Stimulated activated CD8-positive, alpha-beta memory T cell treated with anti-CD3 and anti-CD28 coated beads, Interleukin-12 subunit alpha, Interleukin-12 subunit beta, amount 100 ng/mL, for 4 hours (primary cell): ENCODE measurements at places on chromosomes 2 and 18.

- DNase-seq, result no peak
These were observed 122.9 kb upstream of the UNC80 start for GRCh38 chr2:209648714-209649113.

DNA sequence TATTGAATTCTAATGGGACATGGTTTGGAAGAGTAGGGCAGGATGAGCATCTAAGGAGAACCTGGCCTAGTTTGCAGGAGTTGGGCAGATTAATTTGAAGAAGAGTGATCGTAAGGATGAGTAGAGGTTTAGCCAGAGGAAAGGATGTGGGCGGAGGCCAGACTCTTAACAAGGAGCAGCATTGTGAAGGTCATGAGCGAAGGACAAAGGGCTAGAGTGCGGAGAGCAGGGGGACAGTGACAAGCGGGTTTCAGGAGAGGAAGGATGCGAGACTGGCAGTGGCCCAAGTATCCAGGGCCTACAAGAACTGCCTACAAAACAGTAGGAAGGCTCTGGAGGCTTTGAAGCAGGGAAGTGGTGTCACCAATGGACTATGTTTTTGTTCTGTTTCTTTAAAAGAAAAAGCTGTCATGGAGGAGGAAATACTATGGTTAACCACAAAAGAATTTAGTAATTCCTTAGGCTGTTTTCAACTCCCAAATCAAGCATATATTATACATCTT lies 20.1 kb downstream of the SLC66A3 start:
- DNase-seq, result no peak

DNA sequence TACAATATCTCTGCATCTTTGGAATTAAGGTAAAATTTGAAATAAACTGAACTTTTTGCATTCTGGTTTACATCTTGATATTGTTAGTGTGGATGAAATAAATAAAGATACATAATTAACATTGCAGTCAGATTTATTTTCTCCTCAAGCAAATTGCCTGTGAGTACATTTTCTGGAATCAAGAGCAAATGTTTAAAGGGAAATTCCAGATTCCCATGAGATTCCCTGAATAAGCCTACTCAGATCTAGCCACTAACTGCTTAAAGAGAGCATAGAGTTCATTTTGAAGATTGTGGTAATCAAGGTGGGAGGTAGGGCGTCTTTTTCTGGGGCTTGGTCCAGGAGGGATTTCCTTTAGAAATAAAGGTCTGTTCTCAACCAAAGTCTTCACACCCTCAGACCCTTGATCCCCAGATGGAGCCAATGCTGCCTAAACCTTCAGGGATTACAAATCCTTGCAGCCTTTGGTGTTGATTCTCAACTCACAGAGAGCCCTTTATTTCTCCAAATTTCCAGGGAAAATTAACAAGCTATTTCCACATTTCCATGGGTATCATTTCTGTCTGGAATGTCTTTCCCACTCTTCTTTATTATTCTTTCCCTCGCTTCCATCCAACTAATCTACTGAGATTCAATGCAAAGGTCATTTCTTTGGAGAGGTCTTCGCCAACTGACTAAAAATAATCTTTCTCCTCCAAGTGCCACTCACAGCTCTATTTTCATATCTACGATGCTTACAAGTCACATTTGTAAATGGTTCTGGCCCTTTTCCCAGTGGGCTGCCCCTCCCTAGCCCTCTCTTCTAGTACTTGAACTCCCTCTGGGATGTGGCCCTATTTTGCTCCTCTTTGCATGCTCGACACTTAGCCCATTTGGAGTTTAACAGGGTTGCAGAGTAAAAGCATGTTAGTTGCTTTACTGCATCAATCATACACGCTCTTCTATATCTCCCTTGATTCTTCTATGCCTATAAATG lies 79.8 kb upstream of the SPATS2L start:
- DNase-seq, result no peak

- no peak for DNase-seq
These were observed 255.4 kb downstream of the EXOC6B start for GRCh38 chr2:72570413-72570812.

DNA sequence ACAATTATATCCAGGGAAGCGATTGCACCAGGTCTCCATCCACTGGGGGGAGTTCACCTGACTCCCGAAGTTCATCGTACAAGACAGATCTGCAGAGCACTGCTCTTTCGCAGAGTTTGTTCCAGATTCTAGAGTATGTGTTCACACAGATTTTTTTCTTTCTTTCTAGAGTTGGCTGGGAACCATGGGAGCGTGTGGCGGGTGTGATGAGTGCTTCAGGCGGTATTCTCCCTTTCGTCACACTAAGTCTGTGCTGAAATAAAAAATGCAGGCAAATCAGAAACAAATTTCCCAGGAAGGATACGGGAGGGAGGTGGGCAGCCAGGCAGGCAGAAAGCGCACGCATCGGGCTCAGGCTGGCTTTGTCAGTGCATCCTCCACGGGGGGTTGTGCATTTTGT lies 129.8 kb upstream of the SOX11 start:
- no peak for DNase-seq

- DNase-seq, result no peak
These were observed 79.1 kb upstream of the EPB41L3 start for GRCh38 chr18:5622905-5623304.

- no peak for DNase-seq
These were observed 6.1 kb upstream of the CCDC195 start for GRCh38 chr2:224722250-224722649.

- DNase-seq, result no peak
These were observed 263.6 kb downstream of the SS18 start for GRCh38 chr18:25826823-25827222.

DNA sequence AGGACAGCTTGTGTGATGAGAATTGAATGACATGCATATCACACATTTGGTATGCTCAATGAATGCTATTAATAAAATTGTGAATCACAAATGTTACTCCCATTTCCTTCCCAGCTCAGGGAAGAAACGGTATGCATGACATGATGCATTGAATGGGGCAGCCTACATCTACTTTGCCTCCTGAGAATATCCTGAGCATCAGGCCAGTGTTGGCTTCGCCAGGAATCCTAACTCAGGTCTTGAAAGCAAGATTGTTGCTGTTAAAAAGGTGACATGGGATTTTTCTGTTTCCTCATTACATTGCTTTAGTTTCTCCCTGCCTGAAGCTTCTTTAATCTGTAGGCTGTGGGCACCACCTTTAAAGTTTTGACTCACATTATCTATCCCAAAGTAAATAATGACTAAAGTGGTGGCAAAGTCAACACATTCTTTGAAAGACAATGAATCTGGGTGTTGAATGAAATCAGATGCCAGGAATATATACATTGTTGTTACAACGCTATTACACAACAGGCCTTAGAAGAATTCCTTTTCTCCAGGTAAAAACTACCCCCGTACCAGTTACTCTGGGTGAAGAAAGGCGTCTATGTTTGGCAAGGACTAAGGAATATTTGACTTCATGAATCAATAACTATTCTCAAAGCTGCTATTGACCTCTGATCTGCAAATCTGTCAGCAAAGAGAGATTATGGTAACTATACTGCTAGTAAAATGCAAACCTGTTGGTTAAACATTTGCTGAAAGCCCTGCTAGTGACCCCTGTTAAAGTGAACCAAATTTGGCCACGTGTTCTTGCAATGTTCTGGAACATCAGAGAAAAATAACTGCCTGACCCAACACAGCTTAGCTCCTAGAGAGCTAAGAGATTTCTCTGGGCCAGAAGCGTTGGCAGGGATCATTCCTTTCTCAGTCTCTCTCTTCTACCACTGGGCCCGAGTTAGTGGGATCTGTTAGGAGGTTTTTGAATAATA lies 30.5 kb upstream of the NEDD4L start:
- no peak for DNase-seq

GRCh38 chr2:218074031-218074430 lies 5.0 kb downstream of the RUFY4 start:
- no peak for DNase-seq

DNA sequence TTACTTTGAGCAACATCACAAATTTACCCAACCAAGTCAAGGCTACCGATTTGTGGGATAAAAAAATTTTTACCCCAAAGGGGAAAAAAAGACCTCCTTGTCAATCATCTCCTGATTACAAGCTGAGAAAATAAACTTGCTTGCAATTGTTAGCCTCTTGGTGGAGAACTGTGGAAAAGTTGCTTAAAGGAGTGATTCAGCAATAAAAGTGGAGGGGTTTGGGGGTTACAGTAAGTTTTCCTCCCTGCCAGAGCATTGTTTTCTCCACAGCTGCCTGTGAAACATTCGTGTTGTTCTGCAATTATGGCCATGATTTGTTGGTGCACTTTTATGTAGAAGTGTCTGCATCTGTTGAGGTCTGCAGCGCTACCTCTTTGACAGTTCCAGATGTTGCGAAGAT lies 82.6 kb downstream of the EN1 start:
- no peak for DNase-seq

- DNase-seq, result no peak
These were observed 1.8 kb upstream of the COBLL1 start for GRCh38 chr2:164843346-164843911.

DNA sequence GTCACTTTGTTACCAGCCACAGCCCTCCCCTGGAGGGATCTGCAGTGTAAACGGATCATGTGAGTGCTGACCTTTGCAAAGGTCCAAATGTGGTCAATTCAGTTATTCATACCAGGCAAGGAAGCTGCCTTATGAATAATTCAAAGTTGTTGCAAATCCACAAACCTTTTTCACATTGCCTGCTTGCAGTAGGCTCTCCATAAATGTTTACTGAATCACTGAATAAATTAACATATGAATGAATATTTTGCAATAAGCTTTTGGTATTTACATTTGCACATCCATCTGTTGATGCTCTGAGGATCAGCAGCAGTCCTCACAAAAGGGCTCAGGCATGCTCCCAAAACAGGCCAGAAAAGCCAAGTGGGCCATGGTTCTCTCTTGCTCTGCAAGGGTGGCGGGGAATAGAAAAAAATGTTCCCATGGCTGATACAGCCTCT lies 156.8 kb downstream of the VAPA start:
- no peak for DNase-seq
